Activated naive CD4-positive, alpha-beta T cell treated with anti-CD3 and anti-CD28 coated beads for 36 hours (primary cell): ENCODE measurements at places on chromosomes 4 and X. TPM values are rescaled to one million over a fixed set of nuclear protein-coding genes. Genes with fewer than 3 reads are reported as not detected.
A peak's percentile ranks its signal among the peaks of the same experiment; 100 is the strongest.

Gene MTMR8
- total RNA-seq = 3.5 TPM

Gene GRID2
- total RNA-seq = not detected

Gene CENPI
- 19.1 TPM for total RNA-seq

Gene ZFYVE28
- total RNA-seq = 6.2 TPM

Gene TMPRSS11F
- total RNA-seq = not detected

Gene SPARCL1
- not detected for total RNA-seq

Gene TIGD4
- total RNA-seq = 0.07 TPM

Gene ARMCX5
- 11.4 TPM for total RNA-seq

Gene POF1B
- total RNA-seq = 0.12 TPM

DNA sequence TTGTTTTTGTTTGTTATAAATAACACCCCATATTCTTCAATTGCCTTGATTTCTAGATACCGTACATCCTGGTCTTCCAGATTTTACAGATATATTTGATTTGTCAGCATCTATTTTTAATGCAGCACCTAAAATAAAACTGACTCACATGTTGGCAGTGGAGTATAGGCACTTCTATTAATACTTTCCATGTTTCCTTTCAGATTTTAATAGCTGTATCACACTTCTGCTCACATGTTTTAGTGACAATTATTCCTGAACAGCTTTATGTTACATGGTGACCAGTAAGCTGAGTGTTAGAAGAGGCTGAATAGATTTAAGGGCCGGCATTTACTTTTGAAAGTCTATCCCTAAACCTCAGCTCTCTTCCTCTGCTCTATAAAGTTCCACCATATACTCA is 46.1 kb downstream of the C4orf46 start:
- no peak overlapping the region for H3K27ac ChIP-seq
- H3K4me1 ChIP-seq = no peaks in the 10 kb centered on the region
- no peak overlapping the region for H3K4me3 ChIP-seq

DNA sequence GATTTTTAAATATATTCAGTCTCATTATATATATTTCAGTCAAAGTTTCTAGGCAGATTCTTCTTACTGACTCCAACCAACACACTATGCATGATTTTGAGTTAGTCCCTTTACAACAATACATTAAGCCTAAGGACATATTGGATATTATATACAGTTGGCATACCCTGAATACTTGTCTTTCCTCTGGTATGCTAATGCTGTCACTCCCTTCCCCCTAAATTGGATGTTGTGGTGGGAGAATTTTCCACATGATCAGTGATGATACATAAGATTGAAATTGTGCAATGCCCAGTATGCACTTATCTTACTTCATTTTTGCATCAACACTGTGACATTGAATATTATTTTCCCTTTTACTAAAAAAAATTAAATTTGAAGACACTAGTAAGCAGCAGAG is 935.2 kb downstream of the PCDH7 start:
- H3K27ac ChIP-seq = no peak overlapping the region
- no peaks in the 10 kb centered on the region for H3K4me1 ChIP-seq
- H3K27me3 ChIP-seq = no peaks in the 10 kb centered on the region
- DNase-seq = no peak

GRCh38 chrX:134780908-134781307 is 122.6 kb upstream of the PLAC1 start:
- H3K36me3 ChIP-seq = peaks cover 10% of the 10 kb centered on the region
- H3K27me3 ChIP-seq = no peaks in the 10 kb centered on the region
- no peak for DNase-seq
- H3K27ac ChIP-seq = no peak overlapping the region

DNA sequence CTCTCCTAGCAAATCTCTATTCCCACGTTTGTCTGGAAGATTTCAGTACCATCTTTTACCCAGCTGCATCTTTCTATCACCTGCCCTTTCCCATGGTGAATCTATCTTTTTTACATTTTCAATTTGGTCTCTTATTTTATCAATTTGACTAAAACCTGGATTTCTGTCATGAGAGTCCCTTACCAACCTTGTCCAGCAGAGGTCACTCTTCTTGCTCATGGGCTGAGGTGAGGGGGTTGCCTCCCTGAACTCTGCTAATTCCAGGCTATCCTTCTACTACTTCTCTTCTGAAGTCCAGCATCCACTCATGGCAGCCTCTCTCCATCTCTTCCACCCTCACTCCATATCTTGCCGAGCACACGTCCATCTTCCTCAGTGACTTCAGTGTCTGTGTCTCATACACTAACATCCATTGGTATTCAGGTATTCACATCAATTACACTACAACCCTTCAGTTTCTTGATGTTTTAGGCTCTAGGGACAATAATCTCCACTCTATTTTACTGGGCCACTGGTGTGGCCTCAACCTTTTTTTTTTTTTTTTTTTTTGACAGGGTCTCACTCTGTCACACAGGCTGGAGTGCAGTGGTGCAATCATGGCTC is 17.8 kb upstream of the ZNF827 start:
- no peaks in the 10 kb centered on the region for H3K27me3 ChIP-seq
- peak; percentile 41 for DNase-seq
- H3K36me3 ChIP-seq = no peaks in the 10 kb centered on the region
- no peak overlapping the region for H3K27ac ChIP-seq

GRCh38 chrX:20913760-20914159 is 460.5 kb upstream of the CNKSR2 start:
- no peaks in the 10 kb centered on the region for H3K4me1 ChIP-seq
- DNase-seq = peak; percentile 14
- no peaks in the 10 kb centered on the region for H3K27me3 ChIP-seq
- no peaks in the 10 kb centered on the region for H3K36me3 ChIP-seq
- no peak overlapping the region for H3K27ac ChIP-seq

DNA sequence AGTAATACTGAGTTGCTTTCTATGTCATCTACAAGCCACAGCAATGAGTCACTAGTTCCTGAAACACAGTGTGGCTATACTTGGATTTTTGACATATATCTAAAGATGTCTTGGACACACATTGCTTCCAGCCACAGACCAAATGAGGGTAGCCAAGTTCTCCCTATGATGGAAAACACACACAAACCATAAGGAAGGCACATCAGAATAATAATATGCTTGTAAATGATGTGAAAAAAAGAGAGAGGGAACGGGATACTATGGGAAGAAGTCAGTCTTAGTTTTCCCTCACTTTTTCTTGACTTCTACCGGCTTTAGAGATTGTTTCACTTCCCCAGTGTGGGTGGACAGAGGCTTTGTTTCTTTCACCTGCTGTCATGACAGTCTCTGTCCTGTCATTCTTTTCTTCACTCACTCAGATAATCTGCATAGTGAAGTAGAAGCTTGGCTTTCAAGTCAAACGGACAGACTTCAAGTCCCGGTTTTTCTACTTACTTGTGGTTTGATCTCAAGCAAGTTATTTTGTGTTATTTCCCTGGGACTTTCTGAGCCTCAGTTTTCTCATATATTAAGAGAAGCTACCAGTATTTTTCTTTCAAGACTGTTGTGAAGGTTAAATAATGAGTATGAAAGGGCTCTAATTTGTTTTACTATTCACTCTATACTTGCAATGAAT is 34.7 kb downstream of the P2RY10 start:
- peak overlapping the region; percentile 95 for H3K27ac ChIP-seq
- H3K4me3 ChIP-seq = peak overlapping the region; percentile 55
- peaks cover 3% of the 10 kb centered on the region for H3K36me3 ChIP-seq
- peak; percentile 17 for DNase-seq
- H3K4me1 ChIP-seq = peaks cover 21% of the 10 kb centered on the region
- no peaks in the 10 kb centered on the region for H3K27me3 ChIP-seq

DNA sequence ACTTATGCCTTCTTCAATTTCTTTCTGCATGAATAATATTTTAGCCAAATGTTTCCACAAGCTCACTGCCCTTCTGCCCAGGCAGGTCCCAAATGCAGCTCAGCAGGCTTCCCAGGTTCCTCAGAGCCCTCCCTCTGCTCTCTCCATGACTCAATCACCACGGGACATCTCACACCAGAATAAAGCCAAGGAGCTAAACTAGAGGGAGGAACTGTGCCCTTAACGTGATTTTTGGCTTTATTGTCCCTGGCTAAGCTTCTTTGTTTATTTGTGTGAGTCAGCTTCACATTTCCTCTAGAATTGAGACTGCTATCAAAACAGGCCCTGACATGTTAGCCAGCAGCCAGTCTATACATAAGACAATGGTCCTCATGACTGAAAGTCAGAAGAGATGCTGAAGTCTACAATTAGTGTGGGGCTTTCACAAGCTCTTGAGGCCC is 186.4 kb upstream of the GALNT7 start:
- no peak overlapping the region for H3K4me3 ChIP-seq
- no peak for DNase-seq
- no peaks in the 10 kb centered on the region for H3K27me3 ChIP-seq
